ENCODE measurements at places on chromosomes 3 and 15.
A peak's percentile ranks its signal among the peaks of the same experiment; 100 is the strongest.

GRCh38 chr3:36212251-36212650 is 168.1 kb upstream of the STAC start:
- no peak for DNase-seq

DNA sequence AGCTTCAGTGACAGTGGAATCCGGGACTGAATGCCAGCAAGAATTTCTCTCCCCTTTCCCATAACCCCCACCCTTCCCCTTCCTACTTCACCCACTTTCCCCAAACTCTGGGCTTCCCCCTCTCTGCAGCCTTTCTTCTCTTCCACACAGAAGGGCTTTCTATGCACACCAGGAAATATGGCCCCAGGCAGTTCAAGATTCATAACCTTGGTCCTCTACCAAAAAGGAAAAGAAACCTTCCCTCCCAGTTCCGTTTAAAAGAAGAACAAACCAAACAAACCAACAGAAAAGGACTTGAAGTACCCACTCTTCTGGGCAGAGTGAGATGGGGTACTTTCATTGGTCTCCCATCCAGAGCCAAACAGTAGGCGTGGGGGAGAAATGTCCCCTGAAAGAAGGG is 68.8 kb upstream of the ABHD2 start:
- DNase-seq = no peak

GRCh38 chr3:89303701-89304100 is 196.3 kb downstream of the EPHA3 start:
- DNase-seq = no peak

- no peak for DNase-seq
Observed at GRCh38 chr3:157094751-157095480, 65.0 kb downstream of the CCNL1 start.

GRCh38 chr15:90838139-90838538 is 30.2 kb upstream of the FURIN start:
- DNase-seq = peak; percentile 72

GRCh38 chr3:141320399-141321108 is 47.8 kb upstream of the ZBTB38 start:
- no peak for DNase-seq

- DNase-seq = no peak
Observed at GRCh38 chr3:125662675-125663074, 67.4 kb upstream of the OSBPL11 start.

DNA sequence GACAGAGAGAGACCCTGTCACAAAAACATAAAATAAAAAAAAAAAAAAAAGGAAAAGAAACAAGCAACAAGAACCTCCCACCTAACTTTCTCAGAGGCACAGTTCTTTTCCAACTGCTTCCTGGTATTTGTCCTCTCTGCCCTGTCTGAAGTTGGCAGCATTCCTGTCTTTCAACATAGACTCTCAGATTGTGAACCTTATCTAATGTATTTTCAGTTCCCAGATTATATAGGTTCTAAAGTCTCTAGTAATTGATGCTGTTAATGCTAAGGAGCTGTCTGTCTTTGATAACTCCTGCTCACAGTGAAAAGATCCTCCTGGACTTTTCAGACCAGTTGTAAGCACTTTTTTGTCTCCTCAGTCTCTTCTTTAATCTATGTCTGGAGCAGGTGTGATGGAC is 199.5 kb upstream of the P2RY1 start:
- no peak for DNase-seq

- DNase-seq = no peak
Observed at GRCh38 chr15:58528188-58528870, 96.5 kb downstream of the LIPC start.

GRCh38 chr15:65008983-65009382 is 19.3 kb upstream of the SPG21 start:
- DNase-seq = no peak

DNA sequence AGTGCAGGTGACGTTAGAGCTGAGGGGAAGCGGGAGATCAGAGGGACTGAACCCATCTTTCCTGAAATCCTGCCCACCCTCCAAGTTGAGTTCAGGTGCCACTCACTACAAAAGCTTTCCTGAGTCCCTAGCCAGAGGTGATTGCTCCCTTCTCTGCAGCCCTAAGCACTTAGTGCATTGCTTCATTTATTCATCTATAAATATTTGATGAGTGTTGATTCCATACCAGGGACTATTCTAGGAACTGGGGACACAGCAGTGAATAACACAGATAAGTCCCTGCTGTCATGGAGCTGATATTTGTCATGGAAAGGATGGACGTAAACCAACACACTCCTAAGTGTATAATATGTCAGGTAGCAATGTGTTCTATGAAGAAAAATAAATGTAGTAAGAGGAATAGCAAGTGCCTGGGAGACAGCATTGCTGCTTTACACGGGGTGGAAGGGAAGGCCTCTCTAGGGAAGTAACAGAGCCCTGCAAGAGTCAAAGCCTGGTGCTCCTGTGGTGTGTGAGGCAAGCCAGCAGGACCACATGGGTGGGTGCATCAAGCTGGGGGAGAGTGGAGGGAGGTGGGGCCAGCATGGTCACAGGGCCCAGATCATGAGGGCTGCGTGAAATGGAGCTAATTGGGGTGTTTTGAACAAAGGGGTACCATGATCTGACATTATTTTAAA is 18.6 kb downstream of the ALPK3 start:
- DNase-seq = no peak
